ENCODE measurements at places on chromosomes 4 and X.

- DNase-seq, result no peak
Observed at GRCh38 chrX:42954880-42955279, 176.9 kb upstream of the PPP1R2C start.

GRCh38 chr4:8761167-8761823 lies 110.3 kb downstream of the HMX1 start:
- DNase-seq, result no peak

DNA sequence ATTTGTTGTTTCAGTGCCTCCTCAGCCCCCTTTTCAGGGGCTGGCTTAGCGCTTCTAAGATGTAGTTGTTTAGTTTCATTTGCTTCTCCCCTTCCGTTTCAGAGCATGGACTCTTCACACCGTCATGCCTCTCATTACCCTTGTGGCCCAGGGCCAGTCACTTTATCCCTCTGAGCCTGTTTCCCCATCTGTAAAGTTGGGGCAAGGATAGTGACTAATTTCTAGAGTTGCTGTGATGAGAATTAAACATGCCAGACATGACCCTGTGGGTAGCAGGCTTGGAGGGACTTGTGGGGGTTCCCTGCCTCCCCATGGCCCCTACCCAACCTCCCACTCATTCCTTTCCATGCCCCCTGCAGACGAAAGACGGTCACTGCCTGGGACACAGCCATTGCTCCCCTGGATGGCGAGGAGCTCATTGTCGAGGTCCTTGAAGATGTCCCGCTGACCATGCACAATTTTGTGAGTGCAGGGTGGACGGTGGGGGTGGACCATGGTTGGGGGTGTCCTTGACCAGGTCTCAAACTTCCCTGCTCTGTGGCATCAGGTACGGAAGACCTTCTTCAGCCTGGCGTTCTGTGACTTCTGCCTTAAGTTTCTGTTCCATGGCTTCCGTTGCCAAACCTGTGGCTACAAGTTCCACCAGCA lies 3.6 kb downstream of the ARAF start:
- DNase-seq, result no peak

DNA sequence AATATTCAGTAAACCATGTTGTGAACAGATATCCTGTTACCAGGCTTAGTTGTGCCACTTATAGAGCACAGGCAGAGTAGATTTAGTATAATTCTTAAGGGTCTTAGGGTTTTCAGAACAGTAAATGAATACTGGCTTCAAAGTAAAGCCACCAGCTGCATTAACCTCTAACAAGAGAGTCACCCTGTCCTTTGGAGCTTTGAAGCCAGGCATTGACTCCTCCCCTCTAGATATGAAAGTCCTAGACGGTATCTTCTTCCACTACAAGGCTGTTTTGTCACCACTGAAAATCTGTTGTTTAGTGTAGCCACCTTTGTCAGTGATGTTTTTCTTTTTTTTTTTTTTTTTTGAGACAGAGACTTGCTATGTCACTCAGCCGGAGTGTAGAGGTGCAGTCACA lies 77.7 kb downstream of the ALPK1 start:
- DNase-seq, result no peak

All from hematopoietic multipotent progenitor cell treated with erythropoietin and hydrocortisone succinate and interleukin-3 and kit ligand, for 4 days (in vitro differentiated cells).